Activated CD4-positive, alpha-beta T cell treated with anti-CD3 and anti-CD28 coated beads, Interleukin-2, amount 50 U/mL, for 24 hours (primary cell): ENCODE measurements at places on chromosomes 5 and 9.

GRCh38 chr5:58871648-58872242 is 288.9 kb downstream of the RAB3C start:
- no peak for DNase-seq

- DNase-seq: no peak
These were observed 451.8 kb upstream of the FTMT start for GRCh38 chr5:121399879-121400278.

DNA sequence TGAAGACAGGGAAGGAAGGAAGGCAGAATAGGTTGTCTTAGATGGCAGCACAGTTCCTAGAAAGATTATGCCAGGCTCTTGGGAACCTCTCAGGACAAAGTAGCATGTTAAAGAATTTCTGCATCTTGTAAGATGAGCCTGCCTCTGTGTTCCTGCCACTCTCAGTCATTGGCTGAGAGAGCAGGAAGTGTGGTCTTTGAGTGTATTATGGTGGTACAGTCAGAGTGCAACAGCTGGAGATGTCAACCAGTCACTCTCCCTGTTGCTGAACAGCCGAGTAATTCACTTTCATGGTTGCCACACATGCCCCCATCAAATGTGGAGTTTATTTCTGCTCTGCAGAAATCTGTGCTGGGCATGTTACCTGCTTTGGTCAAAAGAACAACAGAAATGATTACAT is 659.6 kb upstream of the RIOK2 start:
- DNase-seq: no peak

DNA sequence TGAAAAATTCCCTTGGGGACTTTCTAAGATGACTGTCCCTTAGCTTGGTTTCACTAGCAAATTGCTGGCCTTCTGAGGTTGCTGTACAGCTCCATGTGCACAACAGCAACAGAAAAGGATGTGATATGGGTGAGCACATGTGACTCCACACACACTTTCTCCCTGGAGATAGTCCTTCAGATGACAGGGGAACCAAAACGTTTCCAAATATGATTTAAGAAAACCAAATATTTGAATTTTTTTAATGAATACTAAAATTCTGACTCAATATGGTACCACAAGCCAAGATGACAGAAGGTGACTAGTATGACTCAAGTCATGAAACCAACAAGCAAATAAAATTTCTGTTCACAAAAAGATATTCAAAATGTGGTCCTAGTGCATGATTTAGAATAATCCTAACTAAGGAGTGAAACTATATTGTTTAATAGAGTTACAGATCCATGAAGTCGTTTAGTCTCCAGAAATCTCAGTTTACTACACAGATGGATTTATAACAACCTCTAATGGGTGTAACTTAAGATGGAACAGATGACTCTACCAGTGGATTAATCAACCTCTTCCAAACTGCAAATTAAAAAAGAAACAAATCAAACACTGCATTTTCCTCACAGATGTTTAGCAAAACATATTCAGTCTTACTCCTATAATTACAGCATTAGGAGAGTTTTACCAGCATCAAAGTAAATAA is 144.8 kb upstream of the PIK3R1 start:
- DNase-seq: no peak

- no peak for DNase-seq
These were observed 562.3 kb downstream of the KIF4B start for GRCh38 chr5:155575861-155576260.

DNA sequence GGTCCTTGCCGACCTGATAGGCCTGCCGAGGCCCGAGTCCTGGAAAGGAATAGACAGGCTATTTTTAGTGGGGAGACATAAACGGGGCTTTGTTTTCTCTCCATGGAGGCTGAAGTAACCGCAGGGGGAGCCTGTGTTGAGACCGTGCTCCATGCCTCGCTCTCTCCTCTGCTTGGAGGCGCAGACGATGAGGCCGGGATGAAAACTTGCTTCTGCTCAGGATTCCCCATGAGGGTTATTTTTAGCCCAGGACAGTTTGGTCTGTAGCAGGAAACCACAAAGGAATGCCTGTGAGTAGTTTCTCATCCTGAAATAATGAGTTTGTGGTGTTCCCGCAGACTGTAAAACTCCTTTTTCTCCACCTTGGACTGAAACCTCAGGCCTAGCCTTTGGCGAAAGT is 81.9 kb upstream of the RARS1 start:
- DNase-seq: no peak

DNA sequence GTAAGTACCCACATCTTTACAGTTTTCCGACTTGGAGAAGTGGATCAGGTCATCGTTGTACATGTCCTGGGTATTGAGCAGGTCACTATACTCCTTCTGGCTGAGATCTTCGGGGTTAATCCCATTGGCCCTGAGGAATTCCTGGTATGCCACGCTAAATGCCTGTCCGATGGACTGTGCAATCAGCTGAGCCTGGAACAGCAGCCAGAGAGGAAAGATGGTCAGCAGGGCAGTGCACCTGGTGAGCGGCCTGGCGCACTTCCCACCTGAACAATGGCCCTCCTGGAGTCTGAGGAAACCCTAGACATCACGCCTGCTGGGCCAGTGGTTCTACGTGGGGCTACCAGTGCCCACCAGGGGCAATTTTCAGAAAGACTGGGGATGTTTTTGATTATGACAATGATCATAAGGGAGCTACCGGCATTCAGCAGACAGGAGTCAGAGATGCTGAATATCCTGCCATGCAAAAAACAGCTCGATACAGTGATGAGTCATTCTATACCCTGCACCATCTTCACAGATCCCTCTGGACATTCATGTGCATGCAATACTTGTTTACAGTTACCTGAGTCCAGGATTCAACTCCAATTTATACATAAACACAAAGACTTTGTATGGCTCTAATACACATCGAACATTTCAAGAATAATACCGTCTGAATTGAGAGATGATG is 127.2 kb downstream of the ENTREP1 start:
- no peak for DNase-seq

DNA sequence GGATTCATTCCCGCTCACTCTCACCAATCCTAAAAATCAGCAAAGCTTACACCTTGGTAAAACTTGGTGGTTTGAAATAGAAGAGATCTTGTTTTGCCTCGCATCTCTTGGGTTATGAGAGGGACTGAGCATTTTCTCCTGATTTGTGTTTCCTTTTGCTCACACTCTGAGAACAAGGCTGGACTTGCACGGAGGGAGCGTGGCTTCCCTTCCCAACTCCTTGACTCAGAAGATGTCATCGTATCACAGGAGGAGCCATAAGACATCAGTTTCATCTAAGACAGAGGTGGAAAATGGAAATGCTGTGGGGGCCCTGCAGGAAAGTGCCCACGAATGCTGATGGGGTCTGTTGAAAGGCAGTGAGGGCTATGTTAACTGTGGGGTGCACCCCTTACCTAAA is 37.4 kb downstream of the CTSL start:
- DNase-seq: no peak

- no peak for DNase-seq
These were observed 89.1 kb downstream of the CRB2 start for GRCh38 chr9:123445116-123445515.

- DNase-seq: no peak
These were observed 13.1 kb downstream of the CEMIP2 start for GRCh38 chr9:71755230-71755629.

DNA sequence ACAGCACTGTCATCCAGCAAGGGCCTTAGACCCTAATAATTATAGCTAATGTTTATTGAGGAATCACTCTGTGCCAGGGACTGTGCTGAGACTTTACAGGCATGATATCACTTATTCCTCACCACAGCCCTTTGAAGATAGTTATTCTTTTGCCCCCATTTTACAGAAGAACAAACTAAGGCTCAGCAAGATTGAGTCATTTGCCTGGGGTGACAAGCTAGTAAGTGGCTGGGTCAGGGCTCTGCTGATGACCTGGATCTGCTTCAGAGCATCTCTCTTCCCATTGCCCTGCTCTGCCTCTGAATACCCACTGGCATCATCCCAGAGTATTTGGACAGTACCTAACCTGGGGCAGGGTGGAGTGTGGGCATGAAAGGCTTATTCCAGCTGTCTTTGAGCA is 11.8 kb downstream of the JADE2 start:
- DNase-seq: no peak

- DNase-seq: no peak
These were observed 3.3 kb downstream of the TMEM174 start for GRCh38 chr5:73176250-73176649.

- DNase-seq: no peak
These were observed 54.7 kb upstream of the TTC39B start for GRCh38 chr9:15361737-15362136.

GRCh38 chr5:151068433-151069197 is 12.2 kb downstream of the TNIP1 start:
- DNase-seq: no peak

- no peak for DNase-seq
These were observed 5.8 kb upstream of the ST6GALNAC6 start for GRCh38 chr9:127905004-127905728.

DNA sequence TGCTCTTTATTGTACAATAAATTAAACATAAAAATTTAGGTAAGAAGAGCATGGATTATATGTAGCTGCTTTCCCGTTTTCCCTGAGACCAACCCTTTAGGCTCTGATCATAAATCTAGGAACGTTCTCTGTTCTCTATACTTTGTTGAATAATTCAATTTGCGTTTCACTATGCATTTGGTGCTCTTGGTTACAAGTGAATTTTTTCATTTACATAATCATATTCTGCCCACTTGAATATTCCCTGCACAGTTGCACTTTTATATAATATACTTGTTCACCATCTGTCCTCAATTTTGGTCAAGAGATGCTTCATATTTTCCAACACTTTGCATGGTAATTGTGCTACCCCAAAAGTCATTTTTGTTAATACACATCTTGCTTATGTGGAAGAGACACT is 741.8 kb downstream of the CDH12 start:
- DNase-seq: no peak

DNA sequence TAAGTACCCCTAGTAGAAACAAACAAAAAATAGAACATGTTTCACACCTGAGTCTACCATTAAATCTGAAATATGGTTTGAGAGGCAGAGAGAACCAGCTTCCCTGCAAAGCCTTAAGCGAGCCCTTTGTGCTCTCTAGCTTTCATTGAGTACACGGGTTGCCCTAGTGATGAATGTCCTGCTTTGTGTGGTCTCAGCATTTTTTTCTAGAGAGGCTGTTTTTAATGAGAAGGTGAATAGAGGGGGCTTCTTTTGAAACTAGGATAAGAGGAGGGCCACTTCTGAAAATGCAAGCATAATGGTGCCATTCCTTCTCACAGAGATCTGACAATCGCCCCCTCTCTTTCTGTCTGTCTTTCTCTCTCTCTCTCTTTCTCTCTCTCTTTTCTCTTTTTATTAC is 131.3 kb downstream of the MACIR start:
- DNase-seq: no peak

GRCh38 chr5:67360047-67360446 is 163.4 kb upstream of the CD180 start:
- DNase-seq: no peak

DNA sequence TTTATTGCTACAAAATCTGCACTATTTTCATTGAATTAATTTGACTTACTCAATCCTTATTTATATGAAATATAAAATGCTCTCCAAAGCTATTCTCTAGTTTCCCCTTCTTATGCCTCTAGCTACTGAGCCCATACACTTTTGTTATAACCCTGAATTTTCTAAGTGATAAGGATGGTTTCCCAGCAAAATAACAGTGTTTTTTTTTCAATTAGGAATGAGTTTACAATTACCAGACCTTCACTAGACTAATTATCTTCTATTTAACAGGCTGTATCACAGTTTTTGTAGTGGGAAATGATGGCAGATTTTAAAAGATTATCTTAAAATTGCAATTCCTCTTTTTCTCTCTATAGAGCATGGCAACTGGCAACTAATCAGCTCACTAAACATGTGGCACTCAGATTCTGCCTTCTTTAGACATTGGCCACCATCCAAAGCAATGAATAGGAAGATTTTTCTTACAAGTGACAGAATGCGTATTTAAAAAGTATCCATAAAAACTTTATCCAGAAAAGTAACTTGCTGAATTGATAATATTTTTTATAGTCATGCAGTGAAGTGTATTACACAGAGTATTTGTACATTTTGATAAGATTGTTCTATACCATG is 585.7 kb upstream of the ZNF608 start:
- DNase-seq: no peak

DNA sequence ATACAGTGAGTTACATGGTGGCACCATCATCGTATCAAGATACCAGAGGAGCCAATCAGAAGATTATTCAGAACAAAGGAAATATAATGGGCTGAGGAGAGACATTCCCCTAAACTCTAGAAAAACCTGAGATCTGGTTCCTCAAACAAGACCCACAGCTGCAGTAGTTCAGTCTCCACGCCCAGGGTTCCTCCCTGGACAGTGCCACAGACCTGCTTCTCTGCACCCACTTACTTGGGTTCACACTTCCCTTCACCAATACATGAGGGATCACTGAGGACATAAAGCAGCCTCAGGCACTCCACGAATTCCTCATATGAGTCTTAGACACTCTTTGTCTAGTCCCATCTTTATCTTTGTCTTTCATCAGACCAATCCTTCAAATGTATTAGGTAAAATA is 101.7 kb downstream of the APTX start:
- no peak for DNase-seq

GRCh38 chr5:30113542-30113941 is 1079.9 kb upstream of the CDH6 start:
- DNase-seq: no peak

DNA sequence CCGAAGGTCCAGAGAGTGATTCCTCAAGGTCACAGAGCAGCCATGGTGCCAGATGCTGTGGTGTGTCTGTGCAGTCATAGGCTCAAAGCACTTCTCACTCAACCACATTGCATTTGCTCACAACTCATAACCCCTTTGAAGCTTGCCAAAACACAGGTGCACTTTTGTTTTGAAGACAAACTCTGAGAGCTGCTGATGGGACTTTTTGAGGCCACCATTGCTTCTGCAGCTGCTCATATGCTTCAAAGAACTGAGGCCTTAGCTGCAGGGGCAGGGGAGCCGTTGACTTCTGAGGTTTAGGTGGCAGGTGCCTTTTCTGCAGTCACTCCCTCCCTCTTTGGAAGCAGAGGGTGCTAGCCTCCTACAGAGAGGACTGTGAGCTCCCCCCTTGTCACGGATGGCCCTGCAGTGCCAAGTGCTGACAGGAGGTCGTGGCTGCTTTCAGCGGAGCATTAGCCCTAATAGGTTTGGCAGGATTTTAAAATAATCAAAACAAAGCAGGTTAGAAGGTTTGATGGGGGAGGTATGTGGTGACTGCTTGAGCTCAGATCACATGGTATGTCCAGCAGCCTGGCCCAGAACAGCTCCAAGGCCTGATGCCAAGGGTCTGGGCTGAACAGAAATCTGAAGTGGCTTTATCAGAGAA is 232.1 kb downstream of the MAN2A1 start:
- DNase-seq: peak; percentile 25

- no peak for DNase-seq
These were observed 89.9 kb upstream of the ADAMTSL1 start for GRCh38 chr9:18384066-18384465.

DNA sequence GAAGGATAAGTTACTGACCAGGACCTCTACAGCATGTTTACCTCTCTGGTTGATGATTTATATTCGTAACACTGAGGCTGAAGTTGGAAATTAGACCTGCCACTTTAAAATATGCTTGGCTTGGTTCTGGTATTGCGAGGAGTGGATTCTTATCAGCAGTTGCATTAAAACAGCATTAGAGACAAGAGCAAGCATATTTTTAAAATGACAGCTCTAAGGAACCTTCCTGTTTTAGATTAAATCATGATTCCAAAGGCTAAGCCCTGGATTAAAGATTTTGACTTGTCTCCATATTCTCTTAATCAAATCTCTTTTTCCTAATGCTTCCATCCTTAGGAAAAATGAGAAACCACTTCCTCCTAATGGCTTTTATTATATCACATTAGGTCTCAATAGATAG is 277.8 kb downstream of the KCTD16 start:
- DNase-seq: no peak

GRCh38 chr9:124477648-124478285 is 27.5 kb downstream of the ADGRD2 start:
- DNase-seq: no peak
